RPMI7951 (cell line): ENCODE measurements at places on chromosomes 5 and 9. TPM values are rescaled to one million over a fixed set of nuclear protein-coding genes. Genes with fewer than 3 reads are reported as not detected.

Gene F12
- 0.12 and 0.59 TPM in 2 replicates for total RNA-seq

Gene C5orf22
- 17.7 and 18.2 TPM in 2 replicates for total RNA-seq

Gene ATG10
- total RNA-seq = 11.2 and 12.1 TPM in 2 replicates

Gene PCDHB3
- 0.12 and 0.20 TPM in 2 replicates for total RNA-seq

Gene MARVELD2
- 1.1 and 2.5 TPM in 2 replicates for total RNA-seq
